ENCODE measurements at places on chromosomes 11 and 22.

GRCh38 chr22:32620992-32621391, 146.4 kb downstream of the FBXO7 start:
- DNase-seq, result no peak

DNA sequence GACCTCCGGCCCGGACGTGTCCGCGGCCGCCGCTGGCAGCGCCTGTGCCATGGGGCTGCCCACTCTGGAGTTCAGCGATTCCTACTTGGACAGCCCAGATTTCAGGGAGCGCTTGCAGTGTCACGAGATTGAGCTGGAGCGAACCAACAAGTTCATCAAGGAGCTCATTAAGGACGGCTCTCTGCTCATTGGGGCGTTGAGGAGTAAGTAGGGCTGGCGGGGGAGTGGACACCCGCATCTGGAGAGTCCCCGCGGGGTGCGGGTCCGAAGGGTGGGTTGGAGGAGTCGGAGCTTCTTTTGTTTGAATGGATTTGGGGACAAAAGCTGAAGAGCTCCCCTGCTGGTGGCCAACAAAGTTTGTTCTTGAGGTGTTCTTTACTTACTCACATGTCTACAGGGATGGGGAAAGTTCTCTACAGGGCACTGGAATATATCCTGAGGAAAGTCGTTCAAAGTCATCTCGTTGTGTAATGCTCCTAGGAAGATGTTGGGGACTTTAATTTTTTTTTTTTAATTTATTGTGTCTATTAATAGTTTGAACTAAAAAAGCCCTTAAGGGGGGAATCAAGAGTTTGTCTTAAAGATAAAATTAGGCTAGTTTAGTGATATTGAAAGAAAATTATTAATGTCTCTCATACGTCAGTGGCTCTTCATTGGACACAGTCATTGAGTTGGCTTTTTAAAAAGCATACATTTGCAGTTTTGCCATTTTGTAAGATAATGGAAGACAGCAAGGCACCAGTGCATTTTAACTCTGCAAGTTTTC, 725 bp downstream of the ARHGAP42 start:
- DNase-seq, result peak; percentile 68

DNA sequence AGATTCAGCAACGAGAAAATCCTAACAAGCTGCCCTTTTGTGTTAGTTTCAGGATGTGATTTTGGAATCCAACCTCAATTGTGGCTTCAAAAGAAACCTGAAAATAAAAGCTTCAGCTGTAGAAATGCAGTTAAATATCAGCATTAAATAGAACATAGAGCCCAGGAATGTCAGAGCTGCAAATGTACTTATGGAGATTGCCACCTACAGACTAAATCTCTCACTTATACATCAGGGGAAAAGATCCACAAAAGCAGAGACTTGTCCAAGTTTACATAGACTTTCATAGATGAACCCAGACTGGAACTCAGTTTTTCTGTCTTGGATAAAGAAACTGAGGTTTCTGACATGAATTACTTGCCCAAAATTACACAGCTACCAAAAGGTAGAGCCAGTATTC, 446.6 kb downstream of the DLG2 start:
- no peak for DNase-seq

GRCh38 chr11:130881475-130882137, 34.7 kb downstream of the SNX19 start:
- DNase-seq, result no peak

DNA sequence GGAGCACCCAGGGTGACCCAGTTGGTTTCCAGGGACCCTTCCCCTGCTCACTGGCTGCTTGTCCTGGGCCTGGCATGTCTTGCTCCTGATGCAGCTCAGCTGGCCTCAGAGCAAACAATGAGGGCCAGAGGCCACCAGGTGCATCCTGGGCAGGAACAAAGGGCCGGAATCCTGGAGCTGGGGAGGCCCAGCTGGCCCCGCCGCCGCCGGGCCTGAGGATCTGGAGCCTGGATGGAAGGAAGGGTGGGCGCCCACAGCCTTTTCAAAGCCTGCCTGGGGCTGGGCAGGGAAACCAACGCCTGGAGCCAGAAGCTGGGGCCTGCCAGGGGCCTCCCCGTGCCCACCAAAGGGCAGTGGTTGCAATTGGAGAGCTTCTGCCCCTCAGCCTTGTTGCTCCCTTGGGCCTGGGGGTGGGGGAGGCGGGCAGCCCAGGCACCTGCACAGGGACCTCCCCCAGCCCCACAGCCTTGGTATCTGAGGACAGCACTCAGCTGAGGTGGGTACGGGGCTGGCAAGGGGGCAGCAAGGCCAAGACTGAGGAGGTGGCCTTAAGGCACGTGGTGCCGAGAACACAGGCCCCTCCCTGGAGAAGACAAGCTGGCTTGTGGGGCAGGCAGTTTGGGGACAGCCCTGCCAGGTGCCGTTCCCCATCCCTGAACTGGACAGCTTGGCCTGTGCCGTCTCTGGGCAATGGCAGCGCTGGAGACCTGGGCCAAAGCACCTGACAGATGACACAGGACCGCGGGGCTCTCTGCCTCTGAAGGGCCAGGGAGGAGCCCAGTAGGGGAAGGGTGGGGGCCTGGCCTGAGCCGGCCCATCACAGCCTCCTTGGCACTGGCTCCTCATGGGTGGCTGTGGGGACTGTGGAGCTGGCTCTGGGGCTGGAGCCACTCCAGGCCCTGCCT, 7.1 kb upstream of the ADORA2A start:
- DNase-seq, result no peak

DNA sequence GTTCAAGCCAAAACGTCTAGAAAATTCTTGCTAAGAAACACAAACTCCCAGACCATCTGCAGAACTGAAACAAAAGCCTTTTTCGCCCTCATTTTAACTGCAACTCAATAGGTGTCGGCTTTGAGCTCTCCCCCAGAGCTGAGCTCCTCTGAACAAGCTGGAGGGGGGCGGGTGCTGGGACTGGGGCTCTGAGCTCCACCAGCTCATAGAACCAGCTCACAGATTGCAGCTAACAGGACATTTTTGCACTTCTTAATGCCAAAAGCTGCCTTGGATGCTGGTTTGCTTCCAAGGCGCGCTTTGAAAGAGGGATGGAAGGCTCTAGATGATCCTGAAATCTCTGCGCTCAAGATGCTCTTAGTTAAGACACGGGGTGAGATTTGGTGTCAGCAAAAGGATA, 6.0 kb upstream of the YWHAH start:
- no peak for DNase-seq

- DNase-seq, result no peak
These were observed 73.7 kb downstream of the ARHGAP42 start for GRCh38 chr11:100760744-100761143.

- DNase-seq, result no peak
These were observed 122.1 kb downstream of the BCR start for GRCh38 chr22:23302171-23303002.

DNA sequence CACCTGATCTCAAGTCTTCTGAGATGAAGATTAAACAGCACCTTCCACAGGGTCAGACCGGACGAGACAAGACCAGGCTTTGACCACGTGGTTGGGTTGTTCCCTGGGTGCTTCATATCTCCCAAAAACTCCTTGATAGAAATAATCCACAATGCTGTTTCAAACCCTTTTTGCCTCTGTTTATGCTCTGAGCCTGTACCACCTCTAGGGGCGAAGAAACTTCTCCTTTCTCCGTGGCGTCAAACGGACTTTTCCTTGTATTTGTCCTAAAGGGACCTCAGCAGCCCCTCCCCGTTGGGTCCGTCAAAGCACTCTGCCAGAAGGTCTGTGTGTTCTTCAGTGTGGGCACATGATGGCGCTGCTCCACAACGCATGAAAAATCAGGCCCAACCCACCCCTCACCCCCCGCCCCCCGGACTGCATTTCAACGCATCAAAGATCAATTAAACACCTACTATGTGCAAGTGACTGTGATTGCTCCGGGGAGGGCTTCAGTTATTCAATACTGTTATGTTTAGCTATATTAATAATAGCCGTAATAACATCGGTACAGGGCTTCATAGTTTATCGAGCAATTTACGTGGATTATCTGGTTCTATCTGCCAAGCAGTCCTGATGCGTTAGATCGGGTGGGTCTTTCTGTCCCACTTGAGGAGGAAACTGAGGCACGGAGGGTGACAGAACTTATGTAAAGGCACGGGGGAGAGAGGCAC, 17.3 kb upstream of the EIF3D start:
- peak; percentile 75 for DNase-seq

DNA sequence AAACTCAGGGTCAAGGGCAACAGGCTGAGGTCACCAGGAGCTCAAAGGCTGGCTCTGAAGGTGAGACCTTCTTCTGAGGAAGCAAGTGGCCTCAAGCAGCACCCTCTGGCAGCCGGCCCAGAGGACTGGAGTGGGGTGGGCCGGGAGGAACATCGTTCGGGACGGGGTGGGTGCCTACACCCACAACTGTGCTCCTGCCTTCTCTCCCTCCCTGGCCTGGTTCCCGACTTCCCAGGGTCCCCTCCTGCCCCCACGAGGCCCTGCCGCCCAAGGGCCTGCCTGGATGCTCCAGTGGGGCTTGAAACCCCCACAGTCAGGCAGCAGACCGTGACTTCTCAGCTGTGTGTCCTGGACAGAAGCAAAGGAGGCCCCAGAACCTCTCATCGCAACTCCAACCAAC, 195.7 kb downstream of the IGLL1 start:
- DNase-seq, result no peak

DNA sequence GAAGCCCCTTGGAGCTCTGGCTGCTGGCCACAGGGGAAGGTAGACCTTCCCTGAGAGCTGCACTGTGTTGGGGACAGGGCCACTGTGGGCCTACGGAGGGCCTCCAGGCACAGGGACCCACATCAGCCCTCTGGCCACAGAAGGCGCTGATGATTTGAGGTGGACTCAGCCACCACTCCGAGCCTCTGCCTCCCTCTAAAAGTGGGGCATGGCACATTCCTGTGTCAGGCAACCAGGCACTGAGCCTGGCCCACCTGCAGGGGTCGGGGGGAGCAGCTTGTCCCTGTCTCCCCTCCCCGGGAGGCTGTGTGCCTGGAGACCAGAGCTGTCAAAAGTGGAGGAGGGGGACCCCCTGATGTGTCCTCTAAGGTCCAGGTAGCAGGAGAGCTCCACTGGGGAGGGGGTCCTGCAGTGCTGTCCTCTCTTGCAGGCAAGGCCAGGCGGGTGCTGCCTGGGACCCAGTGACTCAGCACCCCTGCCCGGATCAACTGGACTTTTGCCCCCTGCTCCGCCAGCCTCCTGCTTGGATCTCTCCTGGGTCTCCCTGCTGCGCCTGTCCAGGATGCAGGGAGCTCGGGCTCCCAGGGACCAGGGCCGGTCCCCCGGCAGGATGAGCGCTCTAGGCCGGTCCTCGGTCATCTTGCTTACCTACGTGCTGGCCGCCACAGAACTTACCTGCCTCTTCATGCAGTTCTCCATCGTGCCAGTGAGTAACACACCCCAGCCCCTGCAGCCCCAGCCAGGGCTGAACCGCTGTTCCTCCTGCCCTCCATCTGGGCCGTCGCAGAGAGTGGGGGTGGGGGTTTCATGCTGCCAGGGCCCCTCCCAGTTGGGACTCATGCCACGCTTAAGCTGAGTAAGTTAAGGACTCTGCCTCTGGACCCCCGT, 17.5 kb upstream of the CDKN1C start:
- DNase-seq, result no peak

- DNase-seq, result no peak
These were observed 224.5 kb downstream of the ADAMTS15 start for GRCh38 chr11:130672911-130673310.

DNA sequence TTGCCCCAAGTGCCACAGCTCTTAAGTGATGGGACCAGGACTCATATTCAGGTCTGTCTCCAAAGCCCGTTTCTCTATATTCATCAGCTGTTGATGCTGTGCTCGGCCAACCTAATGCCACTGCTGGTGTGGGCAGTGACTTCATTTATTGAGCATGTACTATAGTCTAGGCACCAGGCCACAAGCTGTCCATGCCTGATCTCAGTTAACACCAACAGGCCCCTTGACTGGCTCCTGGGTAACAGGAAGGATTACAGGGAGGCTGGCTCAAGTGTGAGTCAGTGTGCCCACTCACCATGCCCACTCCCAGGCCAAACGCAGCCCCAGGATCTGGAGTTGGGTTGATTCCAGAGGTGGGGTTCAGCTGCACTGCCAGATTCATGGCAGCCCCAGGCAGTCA, 8.6 kb upstream of the CRYBB2 start:
- no peak for DNase-seq

GRCh38 chr11:66879000-66879399, 22.1 kb downstream of the LRFN4 start:
- DNase-seq, result no peak

DNA sequence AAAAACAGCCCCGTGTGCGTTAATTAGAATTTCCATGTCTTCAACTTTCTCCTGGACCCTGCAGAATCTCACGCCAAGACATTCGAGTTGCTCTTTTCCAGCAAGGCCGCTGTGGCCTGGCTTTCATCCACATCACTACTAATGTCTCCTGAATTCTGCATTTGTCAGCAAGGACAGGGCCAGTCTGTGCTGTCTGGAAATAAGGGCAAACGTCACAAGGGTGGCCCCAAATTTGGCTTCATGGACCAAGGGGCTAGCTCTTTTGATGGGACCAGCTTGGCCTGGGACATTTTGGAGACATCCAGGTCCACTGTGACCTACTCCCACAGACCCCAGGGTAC, 33.4 kb downstream of the KCNQ1OT1 start:
- DNase-seq, result peak; percentile 0

- DNase-seq, result peak; percentile 19
These were observed 58.1 kb upstream of the PPP6R3 start for GRCh38 chr11:68402355-68403031.

DNA sequence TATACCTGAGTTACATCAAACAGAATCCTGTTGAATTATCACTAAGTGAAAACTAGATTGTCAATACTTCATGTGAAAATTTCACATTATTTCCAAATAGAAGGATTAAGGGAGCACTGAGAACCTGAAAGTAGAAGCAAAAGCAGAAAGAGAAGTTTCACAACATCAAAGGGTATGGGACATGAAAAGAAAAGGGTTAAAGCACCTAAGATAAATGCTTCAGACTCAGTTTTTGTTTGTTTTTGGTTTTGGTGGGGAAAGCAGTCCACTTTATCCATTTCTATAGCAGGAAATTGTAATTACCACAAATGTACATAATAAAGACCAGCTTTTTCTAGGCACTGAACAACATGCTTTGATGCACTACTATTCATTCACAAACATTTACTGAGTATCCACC, 1069.7 kb upstream of the CCDC90B start:
- DNase-seq, result no peak

- no peak for DNase-seq
These were observed 63.7 kb downstream of the PTPRJ start for GRCh38 chr11:48043991-48044512.

- no peak for DNase-seq
These were observed 1127.4 kb upstream of the CCDC90B start for GRCh38 chr11:84413549-84413948.

DNA sequence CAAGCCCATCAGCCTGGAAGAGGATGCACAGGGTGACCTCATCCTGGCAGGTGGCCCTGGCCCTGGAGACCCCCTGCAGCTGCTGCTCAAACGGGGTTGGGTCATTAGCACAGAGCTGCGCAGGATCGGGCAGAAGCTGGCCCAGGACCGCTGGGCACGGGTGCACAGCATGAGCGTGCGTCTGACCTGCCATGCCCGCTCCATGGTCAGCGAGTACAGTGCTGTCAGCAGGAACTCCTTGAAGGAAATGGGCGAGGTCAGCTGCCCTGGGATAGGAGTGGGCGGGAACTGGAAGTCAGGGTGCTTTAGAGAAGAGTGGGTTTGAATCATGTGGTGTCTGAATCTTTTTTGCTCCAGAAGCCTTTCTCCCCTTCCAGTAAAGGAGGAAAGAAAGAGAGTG, 61.1 kb downstream of the INSC start:
- no peak for DNase-seq

Measured in WERI-Rb-1 (cell line).